Activated naive CD4-positive, alpha-beta T cell treated with anti-CD3 and anti-CD28 coated beads for 36 hours (primary cell): ENCODE measurements at places on chromosomes 4 and X.

DNA sequence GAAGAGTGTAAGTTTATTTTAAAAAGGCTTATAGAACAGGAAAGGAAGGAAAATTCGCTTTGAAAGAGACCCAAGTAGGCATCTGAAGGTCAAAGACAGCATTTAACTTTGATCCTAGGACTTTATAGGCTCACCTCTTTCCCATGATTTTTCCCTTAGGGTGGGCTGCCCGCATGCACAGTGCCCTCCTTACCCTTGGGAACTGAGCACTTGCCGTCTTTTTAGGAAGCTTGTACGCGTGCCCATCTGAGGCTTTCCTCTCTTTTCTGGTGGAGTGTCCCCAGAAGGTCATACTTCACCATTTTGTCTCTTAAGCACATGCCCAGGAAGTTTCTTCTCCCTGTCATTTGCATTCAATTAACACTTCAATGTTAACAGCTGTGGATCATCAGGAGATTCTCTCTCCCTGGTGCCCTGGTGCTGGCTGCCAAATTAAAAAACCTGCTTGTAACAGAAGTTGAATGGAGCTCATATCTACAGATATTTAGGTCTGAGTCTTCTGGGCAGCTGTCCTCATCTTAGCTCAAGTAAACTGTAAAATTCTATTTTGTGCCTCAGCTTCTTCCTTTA, 38.4 kb upstream of the IL9R start:
- no peak for DNase-seq

DNA sequence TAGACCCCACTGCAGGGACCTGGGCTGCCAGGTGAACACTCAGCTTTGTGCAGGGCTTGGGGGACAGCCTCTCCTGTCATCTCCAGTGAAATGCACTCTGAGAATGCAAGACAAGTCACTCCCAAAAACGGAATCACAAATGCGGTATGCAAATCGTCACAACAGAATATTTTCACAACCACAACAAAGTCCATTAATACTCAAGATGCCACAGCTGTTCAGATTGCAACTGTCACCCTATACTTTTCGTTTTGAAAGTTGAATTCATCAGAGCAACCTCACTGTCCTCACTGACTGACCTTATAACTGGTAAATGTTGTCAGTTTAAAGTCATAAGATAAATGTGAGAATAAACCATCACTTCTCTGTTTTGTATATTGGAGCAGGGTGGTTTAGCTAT, 16.6 kb downstream of the JAKMIP1 start:
- no peak for DNase-seq

- DNase-seq, result no peak
Measured at GRCh38 chrX:15204130-15204751, 65.6 kb downstream of the ASB9 start.

DNA sequence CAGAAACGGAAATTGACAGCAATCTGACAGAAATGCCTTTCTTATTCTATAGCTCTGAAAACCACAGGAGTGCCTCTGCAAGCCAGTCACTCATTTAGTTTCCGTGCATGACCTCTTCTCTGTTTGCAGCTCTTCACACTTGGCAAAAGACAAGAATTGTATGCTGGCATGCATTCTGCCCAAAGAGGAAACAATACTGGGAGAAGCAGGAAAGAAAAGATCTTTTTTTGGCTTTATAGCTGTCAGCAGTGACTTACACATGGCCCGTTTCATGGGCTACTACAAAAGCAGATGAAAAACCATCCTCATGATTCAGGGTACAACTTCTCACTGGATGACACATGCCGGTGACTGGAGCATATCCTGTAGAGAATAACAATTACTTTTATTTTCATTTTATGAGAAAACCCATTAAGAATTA, 249.4 kb downstream of the ADAMTS3 start:
- DNase-seq, result peak; percentile 4

DNA sequence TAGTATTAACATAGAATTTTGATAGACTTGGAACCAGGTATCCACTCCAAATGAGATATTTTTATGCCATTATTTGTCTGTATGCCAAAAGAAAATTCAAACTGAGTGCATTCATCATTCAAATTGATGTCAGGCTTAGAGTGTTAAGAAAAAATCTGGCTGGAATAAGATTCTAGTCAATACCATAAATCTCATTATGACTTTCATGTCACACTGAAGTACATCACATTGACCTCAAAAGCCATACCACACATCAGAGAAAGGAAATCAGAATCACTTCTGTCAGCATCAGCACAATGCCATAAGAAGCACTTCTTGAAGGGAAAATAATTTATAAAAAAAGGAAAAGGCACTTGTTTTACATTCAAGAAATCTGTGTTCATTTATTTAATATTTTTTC, 119.0 kb upstream of the BMP3 start:
- DNase-seq, result no peak

GRCh38 chrX:4588466-4588865, 875.0 kb upstream of the PRKX start:
- no peak for DNase-seq

DNA sequence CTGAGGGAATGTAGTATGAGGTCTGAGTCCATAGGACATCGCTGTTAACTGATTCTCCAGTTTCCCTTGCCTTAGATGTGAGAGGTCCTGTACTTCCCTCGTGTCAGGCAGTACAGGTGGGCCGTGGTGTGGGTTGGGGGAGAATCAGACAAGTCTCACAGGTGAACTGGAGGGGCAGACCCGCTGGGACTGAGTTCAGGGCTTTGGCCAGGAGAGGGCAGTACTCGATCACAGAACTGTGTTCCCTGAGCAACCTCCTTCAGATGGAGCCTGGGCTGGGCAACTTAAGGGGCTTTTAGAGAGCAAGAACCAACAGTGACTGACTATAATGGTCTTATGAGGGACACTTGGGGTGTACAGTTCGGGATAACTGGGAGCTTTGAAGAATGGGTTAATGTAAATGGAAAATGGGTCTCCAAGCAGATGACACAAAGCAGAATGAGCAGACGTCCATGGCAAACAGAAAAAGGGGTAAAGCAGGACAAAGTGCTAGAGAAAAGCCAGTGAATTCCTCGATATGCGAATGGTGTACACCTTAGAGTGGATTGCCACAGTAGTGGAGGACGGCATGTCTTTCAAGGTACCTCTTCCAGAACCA, 83.6 kb downstream of the CCNG2 start:
- DNase-seq, result peak; percentile 84

GRCh38 chrX:45714866-45715265, 514.2 kb upstream of the DIPK2B start:
- DNase-seq, result peak; percentile 46

- peak; percentile 29 for DNase-seq
Measured at GRCh38 chr4:188127214-188127874, 11.9 kb upstream of the TRIML1 start.

GRCh38 chrX:56763556-56764152, 34.6 kb downstream of the NBDY start:
- peak; percentile 30 for DNase-seq

DNA sequence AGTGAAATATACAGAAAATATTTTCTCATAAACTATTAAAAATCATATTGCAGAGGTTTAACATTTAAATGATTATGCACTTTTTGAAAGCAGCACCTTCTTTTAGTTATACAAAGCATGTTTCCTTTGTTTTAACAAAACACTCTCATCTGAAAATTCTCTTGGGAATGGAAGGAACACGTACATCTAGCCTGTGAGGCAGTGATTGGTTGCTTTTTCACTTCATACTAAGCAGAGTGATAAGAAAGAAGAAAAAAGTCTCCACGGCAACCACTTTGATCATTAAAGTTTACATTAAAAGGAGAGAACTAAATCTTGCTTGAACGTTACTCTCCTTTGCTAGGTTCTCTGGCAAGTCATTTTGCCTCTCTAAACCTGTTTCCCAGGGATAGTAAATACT, 41.7 kb upstream of the H2AZ1 start:
- no peak for DNase-seq

DNA sequence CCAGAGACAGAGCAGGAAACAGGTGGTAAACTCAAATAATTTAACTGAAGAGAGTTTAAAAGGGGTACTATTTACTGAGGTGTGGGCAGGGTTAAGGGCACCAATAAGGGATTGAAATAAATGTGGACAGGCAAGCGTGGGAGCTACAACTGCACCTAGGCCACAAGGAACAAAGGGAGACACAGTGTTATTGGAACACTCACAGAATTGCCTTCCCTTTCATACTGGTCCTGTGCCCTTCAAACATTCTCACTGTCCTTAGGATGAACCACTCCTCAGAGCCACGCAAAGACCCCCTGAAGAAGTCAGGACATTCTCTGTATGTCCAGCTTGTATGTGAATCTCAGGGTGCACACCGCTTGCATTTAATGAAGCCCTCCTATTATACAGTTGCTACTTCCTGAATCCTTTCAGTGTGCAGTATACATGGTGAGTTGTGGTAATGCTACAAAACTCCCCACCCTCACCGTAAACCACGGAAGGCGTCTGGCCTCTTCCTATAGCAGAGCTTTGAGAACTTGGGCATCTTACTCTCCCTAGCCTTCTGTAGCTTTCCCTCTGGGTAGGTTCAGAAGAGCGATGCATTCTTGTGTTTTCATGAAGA, 9.6 kb upstream of the MRPL1 start:
- peak; percentile 80 for DNase-seq

DNA sequence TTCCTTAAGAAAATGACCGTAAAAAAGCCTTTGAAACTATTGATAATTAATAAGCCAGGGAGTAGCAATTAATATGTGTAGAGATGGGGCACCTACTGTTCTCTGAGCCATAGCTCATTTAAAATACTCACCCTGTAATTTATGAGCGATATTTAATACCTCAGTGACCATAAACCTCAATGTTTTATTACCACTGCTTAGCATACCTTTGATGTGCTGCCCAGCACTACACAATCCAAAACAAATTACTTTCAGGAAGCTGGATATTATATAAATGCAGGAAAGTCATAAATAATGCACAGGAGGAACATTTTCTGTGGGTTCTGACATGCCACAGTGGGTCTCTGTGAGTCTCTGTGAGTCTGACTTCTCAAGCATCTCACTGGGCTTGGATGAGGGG, 166.1 kb upstream of the RPL34 start:
- DNase-seq, result no peak

GRCh38 chrX:97494756-97495372, 611.2 kb downstream of the RPA4 start:
- no peak for DNase-seq

DNA sequence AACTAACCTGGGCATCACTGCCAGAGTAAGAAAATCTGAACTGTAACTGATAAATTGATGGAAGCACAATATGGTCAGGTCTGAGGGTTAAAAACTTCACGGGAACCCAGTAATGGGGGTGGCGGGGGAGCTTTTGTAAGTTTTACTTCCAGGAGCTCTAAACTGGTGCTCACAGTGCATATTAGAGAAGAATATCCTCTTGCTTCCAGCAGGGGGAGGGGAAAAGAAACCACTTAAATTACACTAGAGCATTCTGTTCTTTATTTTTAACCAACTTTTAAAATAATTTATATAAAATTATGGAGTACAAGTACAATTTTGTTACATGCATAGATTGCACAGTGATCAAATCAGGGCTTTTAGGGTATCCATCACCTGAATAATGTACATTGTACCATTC, 33.7 kb downstream of the WDR17 start:
- no peak for DNase-seq

GRCh38 chr4:18937080-18937479, 915.5 kb upstream of the LCORL start:
- no peak for DNase-seq

GRCh38 chrX:17750436-17750835, 13.1 kb downstream of the SCML1 start:
- DNase-seq, result no peak

GRCh38 chr4:164313853-164314252, 440.1 kb upstream of the SMIM31 start:
- no peak for DNase-seq

DNA sequence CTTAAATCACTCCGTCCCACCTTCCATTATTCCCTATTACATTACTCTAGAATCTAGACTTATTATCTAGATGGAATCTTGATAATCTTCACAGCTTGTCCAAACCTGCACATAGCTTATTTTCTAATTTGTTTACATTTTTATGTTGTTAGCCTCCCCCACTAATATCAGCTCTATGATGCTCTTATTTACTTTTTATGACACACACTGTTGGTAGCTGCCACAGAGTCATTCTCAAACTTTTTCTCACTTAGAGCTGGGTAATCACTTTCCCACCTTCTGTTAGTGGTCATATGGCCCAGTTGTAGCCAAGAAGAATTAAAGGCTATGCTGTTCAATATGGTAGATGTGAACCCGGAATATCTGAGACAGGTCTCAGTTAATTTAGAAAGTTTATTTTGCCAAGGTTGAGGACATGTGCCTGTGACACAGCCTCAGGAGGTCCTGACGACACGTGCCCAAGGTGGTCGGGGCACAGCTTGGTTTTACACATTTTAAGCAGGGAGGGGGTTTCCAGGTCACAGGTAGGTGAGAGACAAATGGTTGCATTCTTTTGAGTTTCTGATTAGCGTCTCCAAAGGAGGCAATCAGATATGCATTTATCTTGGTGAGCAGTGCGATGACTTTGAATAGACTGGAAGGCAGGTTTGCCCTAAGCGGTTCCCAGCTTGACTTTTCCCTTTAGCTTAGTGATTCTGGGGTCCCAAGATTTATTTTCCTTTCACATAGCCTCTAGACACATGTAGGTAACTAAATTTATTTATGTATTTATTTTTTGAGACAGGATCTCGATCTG, 7.0 kb upstream of the ADGRA3 start:
- DNase-seq, result no peak

DNA sequence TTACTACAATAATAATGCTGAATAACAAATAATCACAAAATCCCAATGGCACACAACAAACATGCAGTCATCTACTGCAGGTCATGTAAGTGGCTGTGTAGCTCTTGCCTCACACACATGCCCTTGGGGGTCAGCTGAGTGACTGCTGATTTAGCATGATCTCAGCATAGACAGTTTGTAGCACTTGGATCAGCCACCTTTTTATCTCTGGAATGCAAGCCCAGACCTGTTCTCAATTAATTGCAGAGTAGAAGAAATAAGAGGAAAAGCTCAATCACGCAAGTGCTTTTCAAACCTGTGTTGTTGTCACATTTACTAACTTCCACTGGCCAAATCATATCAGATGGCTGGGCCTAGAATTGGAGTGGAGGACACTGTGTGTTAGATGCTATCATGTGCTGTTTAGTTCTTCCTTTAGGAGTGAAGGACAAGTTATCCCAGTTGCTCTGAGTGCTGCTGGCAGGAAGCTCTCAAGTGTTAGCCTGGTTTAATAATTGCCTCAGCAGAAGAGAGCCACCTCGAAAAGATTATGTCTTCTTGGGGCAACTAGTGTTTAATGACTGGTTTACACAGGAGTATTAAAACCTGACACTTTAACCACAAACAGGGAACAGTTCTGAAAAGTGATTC, 128.3 kb upstream of the EPHA5 start:
- DNase-seq, result no peak

DNA sequence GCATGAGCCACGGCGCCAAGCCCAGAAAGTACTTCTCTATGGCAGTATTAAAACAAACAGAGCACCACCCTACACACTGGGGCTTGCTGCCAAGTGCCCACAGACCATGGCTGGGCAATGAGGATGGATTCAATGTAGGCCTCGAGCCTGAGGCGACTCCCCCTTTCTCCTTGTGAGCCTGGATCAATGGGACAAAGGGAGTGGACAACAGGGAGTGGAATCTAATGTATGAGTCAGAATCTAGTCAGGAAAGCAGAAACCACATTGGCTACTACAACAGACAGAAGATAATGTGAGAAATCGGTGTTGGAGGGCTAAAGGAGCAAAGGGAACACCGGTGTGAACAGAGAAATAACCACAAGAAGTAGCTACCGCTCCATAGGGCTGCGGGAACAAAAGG, 37.7 kb upstream of the OCIAD2 start:
- DNase-seq, result no peak

GRCh38 chr4:172809319-172809718, 359.3 kb upstream of the GALNT7 start:
- DNase-seq, result no peak

GRCh38 chr4:126541820-126542219, 1090.9 kb upstream of the INTU start:
- DNase-seq, result no peak

GRCh38 chrX:361231-362145, 25.2 kb downstream of the PPP2R3B start:
- DNase-seq, result no peak
